ENCODE measurements at places on chromosomes 4 and X.

- DNase-seq, result no peak
Measured at GRCh38 chr4:148367756-148368155, 74.5 kb downstream of the NR3C2 start.

DNA sequence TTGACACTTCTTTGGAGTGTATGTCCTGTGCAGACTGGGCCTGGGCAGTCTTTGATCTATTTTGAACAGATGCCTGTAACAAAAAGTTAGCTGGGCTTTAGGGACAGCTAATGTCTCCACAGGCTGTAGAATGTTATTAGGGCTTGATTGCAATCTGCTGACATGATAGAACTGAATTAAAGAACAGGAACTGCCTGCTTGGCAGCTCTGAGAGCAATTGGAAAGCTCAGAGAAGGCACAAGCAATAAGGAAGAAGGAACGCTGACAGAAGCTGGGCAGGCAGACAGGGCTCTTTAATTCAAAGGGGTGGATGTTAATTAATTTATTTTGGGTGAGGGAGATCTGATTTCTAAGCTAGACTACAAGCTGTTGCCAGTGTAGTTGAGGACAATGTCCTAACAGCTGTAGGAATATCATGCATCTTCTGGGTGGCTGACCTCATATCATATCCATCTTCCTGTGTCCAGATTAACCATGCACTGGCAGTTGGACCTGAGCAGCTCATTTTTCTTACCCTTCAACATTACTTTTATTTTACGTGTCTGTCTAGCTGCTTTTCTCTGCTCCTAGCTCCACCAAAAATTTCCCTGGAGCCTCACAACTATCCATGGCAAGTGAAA is 20.7 kb upstream of the GRXCR1 start:
- no peak for DNase-seq

DNA sequence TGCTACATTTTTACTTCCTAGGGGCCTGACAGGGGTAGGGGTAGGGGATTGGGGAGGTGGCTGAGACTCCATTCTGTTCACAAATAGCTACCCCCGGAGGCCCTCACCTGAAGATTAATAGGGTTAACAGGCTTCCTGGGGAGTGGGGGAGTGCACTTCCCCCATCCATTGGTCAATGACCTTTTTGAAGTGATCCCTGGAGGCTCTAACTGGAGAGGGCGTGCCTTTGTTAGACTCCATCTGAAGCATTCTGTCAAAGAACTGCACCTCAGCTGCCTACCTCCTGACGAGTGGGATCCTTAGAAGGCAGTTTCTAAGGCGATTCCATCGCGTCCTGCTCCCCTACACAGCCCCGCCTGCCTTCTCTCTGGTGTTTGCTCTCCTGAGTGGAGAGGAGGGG is 10.0 kb upstream of the MTM1 start:
- no peak for DNase-seq

DNA sequence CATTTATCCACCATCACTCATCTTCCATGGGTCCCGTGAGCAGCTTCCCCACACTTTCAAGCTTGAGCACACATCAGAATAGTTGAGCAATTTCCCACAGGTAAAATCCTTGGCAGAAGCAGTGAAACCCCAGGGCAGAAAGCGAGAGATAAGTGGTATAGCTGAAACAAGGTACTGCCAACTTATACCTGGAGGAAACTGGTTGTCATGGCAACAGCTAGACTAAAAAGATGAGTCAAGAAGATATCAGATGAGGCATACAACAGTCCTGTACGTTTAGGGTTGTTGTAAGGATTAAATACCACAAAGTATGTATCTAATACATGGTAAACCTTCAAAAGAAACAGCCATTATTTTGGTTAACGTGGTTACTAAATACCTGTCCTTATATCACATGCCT is 66.9 kb upstream of the PHOX2B start:
- DNase-seq, result no peak

DNA sequence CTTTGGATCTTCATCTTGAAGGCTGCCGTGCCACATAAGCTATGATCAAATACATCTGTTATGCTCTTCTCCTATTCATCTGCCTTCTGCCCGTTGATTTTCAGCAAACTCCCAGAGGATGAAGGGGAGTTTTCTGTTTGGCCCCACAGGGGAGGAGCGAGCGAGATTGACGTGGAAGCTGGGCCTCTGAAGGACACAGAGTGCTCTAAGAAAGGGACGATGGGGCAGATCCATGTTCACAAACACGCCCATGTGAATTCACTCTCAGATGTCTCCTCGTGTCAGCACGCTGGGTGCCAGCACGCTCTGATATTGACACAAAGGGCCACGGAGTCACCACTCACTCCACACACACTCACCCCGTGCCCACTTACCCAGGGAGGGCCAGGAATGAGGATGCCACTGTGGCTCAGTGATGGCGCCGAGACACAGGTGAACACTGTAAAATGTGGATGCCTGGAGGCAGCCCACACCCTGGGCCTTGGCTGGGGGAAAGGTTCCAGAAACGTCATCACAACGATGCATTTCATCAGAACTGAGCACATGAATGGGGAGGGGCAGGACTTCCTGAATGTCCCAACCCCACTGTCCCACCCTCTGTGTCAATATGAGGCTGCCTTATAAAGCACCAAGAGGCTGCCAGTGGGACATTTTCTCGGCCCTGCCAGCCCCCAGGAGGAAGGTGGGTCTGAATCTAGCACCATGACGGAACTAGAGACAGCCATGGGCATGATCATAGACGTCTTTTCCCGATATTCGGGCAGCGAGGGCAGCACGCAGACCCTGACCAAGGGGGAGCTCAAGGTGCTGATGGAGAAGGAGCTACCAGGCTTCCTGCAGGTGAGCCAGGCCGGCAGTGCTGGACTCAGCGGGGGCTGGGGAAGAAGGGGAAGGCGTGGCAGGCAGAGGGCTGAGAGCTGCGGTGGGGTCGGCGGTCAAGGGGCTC is at the start of gene S100P:
Gene S100P (plus strand): TSS at position 648 of the 946 bp plus-strand sequence. CDS start 55 bp downstream, at position 703.
- no peak for DNase-seq

DNA sequence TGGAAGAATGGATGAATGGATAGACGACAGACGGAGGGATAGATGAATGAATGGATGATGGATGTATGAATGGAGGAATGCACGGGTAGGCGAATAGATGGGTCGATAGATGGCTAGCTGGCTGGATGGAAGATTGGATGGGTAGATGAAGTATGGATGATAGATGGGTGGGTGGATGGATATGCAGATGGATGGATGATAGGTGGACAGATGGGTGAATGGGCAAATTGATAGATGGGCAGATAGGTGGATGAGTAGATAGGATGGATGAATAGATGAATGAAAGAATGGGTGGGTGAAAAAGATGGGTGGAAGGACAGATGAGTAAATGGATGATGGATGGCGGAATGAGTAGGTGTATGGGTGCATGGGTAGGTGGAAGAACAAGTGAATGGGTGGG is 57.3 kb downstream of the EVC2 start:
- no peak for DNase-seq

- no peak for DNase-seq
Measured at GRCh38 chr4:66852843-66853242, 692.5 kb downstream of the CENPC start.

- DNase-seq, result no peak
Measured at GRCh38 chr4:88897180-88897579, 159.8 kb downstream of the FAM13A start.

DNA sequence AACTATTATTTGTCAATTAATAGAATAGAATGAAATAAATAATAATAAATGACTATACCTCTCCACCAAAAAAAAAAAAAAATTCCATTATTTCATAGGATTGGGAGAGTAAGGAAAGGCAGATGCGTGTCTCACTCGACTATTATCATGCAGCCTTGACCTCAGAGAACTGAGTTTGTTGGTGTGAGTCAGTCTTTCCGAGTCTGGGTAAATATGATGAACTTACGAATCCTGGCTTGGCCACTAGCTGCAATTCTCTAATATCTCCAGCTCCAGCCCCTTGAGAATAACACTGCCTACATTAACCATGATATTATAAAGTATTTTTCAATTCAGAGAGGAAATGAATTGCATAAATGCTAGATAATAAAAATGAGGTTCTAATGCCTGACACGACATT is 46.6 kb upstream of the DHX15 start:
- DNase-seq, result no peak

- DNase-seq, result no peak
Measured at GRCh38 chr4:121007660-121008059, 64.7 kb downstream of the NDNF start.

GRCh38 chrX:19629541-19629940 is 114.2 kb upstream of the MAP3K15 start:
- DNase-seq, result no peak

DNA sequence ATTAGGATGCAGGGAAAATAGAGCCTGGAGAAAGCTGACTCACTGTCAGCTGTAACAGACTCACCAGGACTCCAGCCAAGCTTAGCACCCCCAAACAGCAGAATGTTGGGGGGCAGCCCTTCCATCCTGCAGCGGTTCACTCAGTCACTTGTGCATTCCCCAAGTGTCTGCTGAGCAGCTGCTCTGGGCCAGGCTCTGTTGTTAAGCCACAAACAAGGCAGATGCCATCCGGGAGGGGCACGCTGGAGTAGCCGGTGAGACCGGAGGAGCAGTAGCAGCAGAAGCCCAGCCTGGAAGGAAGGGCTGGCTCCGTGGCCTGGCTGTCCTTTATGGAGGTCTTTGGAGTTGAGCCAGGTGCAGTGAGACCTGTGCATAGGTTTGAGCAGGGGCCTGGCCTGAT is 22.0 kb downstream of the CCNQ start:
- DNase-seq, result no peak

- DNase-seq, result no peak
Measured at GRCh38 chrX:43003204-43003565, 225.2 kb upstream of the PPP1R2C start.

- no peak for DNase-seq
Measured at GRCh38 chrX:15524417-15524816, 23.8 kb downstream of the BMX start.

GRCh38 chr4:83083925-83084475 is 30.5 kb downstream of the PLAC8 start:
- no peak for DNase-seq

GRCh38 chr4:52868133-52868532 is 6.0 kb downstream of the RASL11B start:
- peak; percentile 53 for DNase-seq

- DNase-seq, result no peak
Measured at GRCh38 chr4:4838051-4838935, 21.2 kb upstream of the MSX1 start.

GRCh38 chr4:58776627-58777026 is 1666.4 kb upstream of the IGFBP7 start:
- DNase-seq, result no peak
